ENCODE measurements at places on chromosomes 4 and X.

DNA sequence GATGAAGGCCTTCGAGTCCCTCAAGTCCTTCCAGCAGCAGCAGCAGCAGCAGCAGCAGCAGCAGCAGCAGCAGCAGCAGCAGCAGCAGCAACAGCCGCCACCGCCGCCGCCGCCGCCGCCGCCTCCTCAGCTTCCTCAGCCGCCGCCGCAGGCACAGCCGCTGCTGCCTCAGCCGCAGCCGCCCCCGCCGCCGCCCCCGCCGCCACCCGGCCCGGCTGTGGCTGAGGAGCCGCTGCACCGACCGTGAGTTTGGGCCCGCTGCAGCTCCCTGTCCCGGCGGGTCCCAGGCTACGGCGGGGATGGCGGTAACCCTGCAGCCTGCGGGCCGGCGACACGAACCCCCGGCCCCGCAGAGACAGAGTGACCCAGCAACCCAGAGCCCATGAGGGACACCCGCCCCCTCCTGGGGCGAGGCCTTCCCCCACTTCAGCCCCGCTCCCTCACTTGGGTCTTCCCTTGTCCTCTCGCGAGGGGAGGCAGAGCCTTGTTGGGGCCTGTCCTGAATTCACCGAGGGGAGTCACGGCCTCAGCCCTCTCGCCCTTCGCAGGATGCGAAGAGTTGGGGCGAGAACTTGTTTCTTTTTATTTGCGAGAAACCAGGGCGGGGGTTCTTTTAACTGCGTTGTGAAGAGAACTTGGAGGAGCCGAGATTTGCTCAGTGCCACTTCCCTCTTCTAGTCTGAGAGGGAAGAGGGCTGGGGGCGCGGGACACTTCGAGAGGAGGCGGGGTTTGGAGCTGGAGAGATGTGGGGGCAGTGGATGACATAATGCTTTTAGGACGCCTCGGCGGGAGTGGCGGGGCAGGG lies 568 bp downstream of the HTT start:
- DNase-seq = peak; percentile 29

DNA sequence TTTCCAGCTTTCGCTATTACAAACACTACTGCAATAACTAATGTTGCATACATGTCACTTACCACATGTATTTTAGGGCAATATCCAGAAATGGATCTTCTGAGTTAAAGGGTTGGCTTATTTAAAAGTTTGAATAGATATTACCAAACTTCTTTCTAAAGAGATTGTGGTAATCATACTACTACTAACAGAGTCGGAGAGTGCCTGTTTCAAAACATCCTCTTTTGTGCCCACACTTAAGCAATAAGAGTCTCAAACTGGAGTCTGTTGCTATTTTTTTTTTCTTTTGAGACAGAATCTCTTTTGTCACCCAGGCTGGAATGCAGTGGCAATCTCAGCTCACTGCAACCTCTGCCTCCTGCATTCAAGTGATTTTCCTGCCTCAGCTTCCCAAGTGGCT lies 35.8 kb downstream of the FGFBP1 start:
- DNase-seq = no peak

DNA sequence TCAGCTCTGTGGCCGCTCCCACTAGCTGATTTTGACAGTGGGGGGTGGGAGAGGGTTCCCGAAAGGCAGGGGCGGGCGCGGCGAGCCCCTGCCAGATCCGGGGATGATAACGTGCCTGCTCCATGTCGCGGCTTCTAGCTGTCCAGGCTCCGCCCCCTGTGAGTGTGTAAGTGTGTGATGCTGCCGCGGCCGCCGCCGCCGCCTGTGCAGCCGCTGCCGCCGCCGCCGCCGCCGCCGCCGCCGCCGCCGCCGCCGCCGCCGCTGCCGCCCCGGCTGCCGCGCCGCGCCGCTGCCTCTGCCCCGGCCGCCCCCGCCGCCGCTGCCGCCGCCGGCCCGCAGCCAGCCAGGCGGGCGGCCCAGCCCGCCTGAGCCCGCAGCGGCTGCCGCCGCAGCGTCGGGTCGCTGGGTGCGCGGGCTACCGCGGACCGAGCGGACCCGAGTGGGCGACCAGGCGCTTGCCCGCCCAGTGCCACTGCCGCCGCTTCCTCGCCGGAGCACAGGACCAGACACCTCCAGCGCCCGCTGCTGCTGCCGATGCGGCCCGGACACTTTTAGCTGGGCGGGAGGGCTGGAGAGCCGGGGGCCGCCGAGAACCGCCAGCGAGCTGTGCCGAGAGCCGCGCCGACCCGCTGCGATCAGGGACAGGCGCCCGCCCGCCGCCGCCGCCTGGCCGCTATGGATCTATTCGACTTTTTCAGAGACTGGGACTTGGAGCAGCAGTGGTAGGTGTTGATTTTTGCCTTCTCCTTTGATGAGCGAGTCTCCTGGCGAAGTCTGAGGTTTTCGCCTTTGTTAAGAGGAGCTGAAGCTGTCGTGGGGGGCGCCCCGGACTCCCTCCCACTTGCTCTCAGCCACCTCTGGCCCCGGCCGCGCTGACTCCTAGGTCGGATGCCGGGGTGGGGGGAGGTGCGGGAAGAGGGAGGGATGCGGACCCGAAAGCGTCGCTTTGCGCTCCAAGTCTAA lies at the start of gene AFF2:
Gene AFF2, plus strand, starts transcription at position 195 of the 963 bp plus-strand sequence. Its CDS starts 481 bp downstream, at position 676.
- DNase-seq = peak; percentile 17

- no peak for DNase-seq
Observed at GRCh38 chr4:85783483-85783882, 308.5 kb downstream of the ARHGAP24 start.

- no peak for DNase-seq
Observed at GRCh38 chr4:13541720-13542576, 2.4 kb downstream of the NKX3-2 start.

- DNase-seq = no peak
Observed at GRCh38 chr4:83261307-83261706, 23.3 kb downstream of the COQ2 start.

- no peak for DNase-seq
Observed at GRCh38 chr4:6665320-6665654, 24.8 kb downstream of the MRFAP1 start.

- no peak for DNase-seq
Observed at GRCh38 chrX:14776901-14777300, 96.0 kb downstream of the FANCB start.

GRCh38 chr4:94540476-94540875 lies 88.7 kb downstream of the PDLIM5 start:
- no peak for DNase-seq

DNA sequence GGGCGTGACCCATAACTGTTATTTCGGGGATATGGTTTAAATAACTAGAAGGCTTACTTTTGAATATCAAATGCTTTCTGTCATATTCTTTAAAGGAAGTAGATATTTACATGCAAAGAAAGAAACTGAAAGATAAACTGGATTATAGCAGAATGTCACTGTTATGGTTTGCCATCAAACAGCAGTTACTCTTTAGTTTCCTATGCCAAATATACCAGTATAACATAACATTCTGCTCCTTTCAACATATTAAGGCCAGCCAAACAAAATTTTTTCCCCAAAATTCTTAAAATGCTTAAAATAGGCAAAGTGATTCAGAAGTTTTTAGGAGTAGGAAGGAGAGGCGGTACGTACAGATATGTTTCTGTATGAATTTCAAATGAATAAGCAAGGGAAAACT lies 27.0 kb downstream of the KDM6A start:
- DNase-seq = no peak

GRCh38 chr4:113040793-113041192 lies 8.7 kb upstream of the ANK2 start:
- no peak for DNase-seq

- no peak for DNase-seq
Observed at GRCh38 chr4:119010909-119011606, 122.4 kb downstream of the SYNPO2 start.

GRCh38 chrX:152958524-152959465 lies 35.1 kb downstream of the PNMA5 start:
- peak; percentile 90 for DNase-seq

DNA sequence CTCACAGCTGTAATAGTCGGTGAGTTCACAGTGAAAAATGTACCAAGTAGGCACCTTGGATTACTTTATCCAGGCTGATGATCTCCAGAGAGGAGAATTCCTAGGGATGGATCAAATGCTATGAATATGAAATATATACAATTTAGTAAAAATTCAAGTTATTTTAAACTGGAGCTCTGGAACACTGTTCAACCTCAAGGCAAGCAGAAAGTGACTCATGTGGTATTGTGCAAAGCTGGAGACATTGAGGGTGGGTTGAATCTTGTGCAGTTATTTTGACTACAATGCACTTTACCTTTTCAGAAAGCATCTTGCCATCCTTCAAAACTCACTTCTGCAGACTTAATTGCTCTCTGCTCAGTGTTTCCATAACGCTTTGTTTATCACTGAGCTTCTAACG lies 43.4 kb downstream of the OSTC start:
- no peak for DNase-seq

DNA sequence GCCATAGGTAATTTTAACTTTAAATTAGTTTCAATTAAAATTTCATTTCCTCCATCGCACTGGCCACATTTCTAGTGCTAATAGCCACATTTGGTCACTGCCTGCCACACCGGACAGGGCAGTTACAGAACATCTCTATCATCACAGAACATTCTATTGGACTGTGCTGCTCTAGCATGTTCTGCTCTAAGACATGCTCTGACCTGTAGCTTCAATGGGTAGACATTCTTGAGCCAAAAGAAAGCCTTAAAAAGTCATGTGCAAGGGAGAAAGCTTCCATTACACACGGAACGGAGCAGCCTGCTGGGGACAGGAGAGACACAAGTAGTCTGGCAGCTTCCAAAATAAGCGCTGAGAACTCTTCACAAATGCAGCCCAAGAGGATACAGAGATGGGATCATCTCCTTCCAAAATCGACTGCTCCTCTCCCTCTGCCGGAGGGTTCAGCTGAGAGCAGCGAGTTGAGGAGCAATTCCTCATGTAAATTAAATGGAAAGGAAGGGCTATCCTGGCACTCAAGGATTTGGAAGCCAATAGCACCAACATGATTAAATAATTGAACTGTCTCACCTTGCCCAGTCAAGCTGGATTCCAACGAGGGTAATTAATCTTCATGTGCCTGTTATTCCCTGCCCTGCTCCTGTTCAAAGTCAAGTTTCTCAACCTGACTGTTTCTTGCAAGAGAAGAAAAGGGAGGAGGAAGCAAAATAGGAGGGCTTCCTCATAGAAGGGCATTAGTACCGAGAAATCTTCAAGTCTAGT lies 336.4 kb upstream of the NOCT start:
- no peak for DNase-seq

DNA sequence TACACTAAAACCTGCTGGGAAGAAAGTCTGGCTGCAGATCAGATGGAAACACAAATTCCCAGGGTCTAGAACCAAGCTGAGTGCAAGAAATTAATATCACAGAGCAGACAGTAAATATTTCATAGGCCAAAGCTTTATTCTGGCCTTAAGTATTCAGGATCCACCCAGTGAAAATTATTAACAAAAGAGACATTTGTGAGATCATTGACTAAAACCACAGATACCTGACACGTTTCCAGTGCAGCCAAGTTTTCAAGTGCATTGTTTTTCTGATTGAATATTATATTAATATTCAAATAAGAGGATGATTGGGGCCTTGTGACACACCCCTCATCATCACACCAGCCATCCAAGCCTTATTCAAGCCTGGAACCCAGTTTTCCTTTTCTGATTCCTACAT lies 10.3 kb downstream of the ELOVL6 start:
- no peak for DNase-seq

- DNase-seq = no peak
Observed at GRCh38 chr4:39335566-39335965, 30.6 kb downstream of the RFC1 start.

- DNase-seq = no peak
Observed at GRCh38 chr4:169068423-169068822, 58.4 kb upstream of the CBR4 start.

DNA sequence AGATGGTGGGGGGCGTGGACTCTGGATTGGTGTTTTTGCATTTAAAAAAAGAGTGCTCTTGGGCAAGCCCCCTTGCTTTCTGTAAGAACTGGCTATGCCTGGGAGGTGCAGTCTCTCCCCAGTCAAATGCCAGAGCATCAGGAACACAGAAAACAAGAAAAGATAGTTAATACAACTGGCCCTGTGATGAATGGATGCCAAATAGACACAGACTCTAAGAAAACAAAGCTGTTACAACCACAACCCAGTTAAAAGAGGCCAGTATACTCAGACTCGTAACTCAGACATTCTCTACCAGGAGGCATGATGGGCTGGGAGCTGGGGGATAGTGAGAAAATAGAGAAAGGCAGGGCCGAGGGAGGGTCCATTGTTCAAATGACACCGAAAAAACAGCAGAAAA lies 32.5 kb upstream of the C1QTNF7 start:
- DNase-seq = no peak

GRCh38 chrX:13661735-13662288 lies 8.9 kb downstream of the TCEANC start:
- no peak for DNase-seq

GRCh38 chr4:140679576-140679975 lies 76.6 kb downstream of the TBC1D9 start:
- DNase-seq = no peak

DNA sequence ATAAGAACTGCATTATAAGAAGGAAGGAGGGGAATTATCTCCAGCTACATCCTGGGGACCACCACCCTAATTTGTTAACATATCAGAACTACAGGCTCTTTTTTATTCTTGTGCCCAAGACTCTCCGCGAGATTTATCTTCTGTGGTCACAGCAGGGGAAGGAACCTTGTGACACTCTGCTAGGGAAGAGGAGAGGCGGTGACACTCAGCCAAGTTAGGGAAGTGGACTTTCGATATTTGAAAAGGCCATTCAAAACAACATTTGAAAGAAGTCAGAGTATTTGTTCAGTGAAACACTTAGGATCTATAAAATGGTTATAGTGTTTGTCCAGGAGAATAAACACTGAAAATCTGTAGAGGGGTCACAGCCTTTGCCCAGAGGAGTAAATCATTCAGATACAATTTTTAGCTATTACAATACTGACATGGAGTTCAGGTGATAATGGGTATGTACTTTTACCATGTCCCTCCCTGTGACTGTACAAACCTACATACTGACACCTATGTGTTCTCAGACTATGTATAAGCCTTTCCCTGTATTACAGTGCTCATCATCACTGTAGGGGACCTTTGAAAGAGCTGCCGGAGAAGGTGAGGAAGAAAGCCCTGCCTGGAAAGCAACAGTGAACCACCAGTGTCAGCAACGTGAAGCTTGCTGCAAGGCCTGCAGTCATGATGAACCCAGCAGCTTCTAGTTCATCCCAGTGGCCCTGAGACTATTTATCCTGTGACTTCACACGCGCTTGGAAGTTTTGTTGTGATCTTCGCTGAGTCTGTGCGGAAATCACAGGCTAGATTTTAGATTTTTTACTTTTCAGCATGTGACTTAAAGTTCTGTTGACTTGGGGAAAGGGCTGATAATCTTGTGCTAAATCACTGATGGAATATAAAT lies 8.5 kb upstream of the PTTG2 start:
- no peak for DNase-seq

GRCh38 chr4:86223472-86223871 lies 136.4 kb downstream of the MAPK10 start:
- DNase-seq = no peak

GRCh38 chr4:10721616-10722015 lies 37.0 kb upstream of the CLNK start:
- DNase-seq = no peak

GRCh38 chrX:80578517-80579105 lies 158.4 kb downstream of the TENT5D start:
- peak; percentile 2 for DNase-seq
